ENCODE measurements at places on chromosomes 13 and 19. TPM values are rescaled to one million over a fixed set of nuclear protein-coding genes. Genes with fewer than 3 reads are reported as not detected.

HIF3A gene
- not detected for total RNA-seq

B3GNT8 gene
- 2.3 TPM for total RNA-seq

DNA sequence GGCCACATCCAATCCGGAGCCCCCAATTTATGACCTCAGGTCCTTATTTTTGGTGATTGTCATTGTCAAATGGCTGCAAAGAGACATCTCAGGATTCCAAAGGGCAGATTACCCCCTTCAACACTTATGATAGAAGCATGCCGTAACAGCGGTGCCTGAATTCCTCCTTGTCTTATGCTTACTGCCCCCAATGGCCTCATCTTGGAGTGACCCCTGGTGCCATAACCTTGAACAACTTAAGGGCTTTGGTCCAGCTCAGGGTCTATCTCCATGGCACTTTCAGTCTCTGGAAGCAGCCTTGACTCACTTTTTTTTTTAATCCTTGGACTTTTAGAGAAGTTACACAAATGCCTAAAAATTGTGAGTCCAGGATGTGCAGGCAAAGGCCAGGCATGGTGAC, 171.6 kb upstream of the ZNF507 start:
- no peak for DNase-seq

DNA sequence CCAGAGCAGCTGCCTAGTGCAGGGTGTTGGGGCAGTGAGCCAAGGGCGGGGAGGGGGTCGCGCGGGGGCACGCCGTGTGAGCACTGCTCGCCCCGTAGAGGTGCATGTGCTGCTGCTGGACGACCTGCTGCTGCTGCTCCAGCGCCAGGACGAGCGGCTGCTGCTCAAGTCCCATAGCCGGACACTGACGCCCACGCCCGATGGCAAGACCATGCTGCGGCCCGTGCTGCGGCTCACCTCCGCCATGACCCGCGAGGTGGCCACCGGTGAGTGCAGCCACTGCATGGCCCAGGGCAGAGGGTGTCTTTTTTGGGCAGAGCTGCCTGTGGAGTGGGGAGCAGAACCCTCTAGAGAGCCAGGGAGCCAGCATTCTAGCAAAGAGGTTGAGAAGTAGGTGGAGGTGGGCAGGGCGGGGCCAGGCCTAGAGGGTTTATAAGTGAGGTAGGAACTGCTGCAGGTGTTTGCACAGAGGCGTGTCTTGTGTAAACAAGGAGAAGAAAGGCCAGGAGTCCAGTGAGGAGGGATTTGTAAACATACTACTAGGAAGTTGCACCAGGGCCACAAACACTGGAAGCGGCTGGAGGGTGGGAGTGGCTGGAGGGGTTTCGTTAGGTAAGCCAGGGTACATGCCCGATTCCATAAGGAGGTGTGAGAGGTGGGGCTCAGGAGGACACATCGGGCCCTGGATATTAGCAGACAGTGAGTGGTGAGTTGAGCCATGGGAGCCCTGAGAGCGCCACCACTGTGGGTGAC, 21.3 kb downstream of the ARHGEF1 start:
- peak; percentile 81 for DNase-seq

- no peak for DNase-seq
Measured at GRCh38 chr19:39864118-39864517, 17.9 kb upstream of the FBL start.

DNA sequence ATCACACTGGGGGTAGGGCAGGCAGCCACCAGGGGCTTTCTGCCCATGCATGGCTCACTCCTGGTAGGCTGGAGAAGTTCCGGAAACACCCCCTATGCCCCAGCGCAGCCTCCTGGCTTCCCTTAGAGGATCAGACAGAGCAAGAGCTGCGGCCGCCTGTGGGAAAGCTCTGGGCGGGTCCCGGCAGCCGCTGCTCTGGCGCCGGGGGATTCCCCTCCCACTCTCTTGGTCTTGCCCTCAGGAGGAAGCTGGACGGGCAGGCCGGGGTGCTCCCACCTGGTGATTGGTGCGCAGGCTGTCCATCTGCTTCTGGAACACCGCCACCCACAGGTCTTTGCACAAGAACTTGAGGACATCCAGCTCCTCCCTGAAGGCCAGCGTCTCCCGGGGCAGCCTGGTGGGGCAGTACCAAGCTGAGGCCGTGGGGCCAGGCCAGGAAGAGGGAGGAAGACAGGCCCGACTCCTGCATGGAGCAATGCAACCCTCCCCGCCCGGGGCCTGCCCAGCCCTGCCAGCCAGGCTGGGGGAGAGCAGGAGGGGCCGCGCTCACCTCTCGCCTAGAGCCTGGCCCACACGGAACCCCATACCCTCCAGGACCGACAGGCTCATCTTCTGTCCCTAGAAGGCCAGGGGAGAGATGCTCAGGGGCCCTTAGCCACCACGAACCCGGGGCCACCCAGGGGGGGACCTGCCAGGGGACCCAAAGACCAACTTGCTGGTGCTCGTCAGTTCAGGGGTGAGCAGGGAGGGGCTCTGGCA, 4.0 kb upstream of the NKPD1 start:
- no peak for DNase-seq

DNA sequence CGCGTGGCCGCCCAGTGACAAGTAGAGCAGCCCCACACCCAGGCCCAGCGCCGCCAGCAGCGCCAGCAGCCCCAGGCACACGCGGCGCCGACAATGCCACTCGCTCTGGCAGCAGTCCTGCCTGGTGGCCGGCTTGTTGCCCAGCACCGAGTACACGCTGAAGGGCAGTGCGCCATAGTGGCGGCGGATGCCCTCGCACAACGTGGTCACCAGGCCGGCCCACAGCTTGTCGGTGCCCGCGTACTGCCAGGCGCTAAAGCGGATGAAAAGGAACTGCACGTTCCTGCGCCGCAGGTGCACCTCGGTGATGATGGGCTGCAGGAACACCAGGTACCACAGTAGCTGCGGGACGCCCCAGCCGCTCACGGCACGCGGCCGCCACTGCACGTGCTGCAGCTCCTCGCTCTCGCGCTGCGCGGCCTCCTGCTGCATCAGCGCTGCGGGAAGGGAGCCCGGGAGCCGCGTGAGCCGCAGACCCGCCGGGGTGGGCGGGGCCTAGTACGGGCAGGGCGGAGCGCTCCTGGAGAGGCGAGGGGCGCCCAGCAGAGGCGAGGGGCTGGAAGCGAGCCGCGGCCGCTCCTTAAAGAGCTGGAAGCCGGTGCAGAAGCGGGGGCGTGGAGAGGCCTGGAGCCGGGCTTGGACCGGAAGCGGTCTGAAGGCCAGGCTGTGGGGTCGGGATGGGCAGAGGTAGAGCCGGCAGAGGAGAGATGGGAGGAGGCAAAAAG, 7.3 kb downstream of the NKPD1 start:
- no peak for DNase-seq

All from PC-3 (cell line).